ENCODE measurements at places on chromosomes 12 and 14. TPM values are rescaled to one million over a fixed set of nuclear protein-coding genes. Genes with fewer than 3 reads are reported as not detected.

DNA sequence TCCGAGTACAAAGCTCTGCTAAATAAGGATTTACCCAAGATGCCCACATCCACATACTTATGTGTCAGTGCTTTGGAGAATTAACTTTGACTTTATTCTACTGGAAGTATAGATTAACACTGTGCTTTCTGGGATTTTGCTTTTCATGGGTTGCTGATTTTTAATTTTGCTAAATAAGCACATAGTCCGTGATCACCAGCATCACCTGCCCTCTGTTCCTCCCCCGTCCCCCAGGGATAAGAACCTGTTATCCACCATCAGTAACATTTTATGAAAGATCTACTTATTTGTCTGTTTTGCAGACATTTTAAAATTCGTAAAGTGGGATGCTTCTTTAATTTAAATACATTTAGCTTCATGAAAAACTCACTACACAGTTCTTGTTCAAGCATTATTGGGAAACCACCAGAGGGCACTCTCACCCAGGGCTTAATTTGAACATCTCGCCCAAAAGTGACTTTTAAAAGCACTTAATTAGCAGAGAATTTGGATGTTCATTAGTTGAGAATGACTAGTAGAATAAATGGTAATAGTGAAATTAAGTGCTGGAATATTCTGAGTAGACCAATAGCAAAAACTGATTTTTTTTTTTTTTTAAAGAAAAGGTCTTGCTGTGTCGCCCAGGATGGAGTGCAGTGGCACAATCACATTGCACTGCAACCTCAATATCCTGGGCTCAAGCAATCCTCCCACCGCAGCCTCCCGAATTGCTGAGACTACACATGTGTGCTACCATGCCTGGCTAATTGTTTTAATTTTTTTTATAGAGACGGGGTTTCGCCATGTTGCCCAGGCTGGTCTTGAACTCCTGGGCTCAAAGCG lies 35.7 kb downstream of the MRPL42 start:
- H3K36me3 ChIP-seq = peaks cover 43% of the 10 kb centered on the region
- peak; percentile 86 for DNase-seq
- no peak overlapping the region for H3K4me3 ChIP-seq
- H3K27me3 ChIP-seq = no peaks in the 10 kb centered on the region
- no peak overlapping the region for H3K27ac ChIP-seq
- H3K4me1 ChIP-seq = no peaks in the 10 kb centered on the region

DNA sequence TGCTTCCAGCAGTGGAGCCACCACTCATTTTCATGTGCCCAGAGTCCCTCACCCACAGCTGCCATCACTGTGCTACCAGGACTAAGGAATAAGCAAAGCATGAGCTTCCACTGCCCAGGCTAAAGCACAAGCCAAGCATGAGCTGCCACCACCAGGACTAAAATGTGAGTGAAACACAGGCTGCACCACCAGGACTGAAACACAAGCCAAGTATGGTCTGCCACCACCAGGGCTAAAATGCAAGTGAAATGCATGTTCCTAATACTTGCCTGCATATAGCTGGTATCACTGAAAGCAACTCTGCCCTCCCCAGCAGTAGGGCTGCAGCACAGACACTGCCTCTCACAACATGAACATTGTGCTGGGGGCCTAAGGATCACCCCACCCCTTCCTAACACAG lies 30.0 kb downstream of the CEP83 start:
- H3K27ac ChIP-seq = no peak overlapping the region

GRCh38 chr12:83161456-83161855 lies 474.8 kb downstream of the TMTC2 start:
- H3K4me3 ChIP-seq = no peak overlapping the region
- no peaks in the 10 kb centered on the region for H3K36me3 ChIP-seq
- no peak for DNase-seq
- no peak overlapping the region for H3K27ac ChIP-seq
- no peaks in the 10 kb centered on the region for H3K27me3 ChIP-seq
- no peaks in the 10 kb centered on the region for H3K4me1 ChIP-seq

The LTB4R gene
- 6.6 TPM for total RNA-seq

DNA sequence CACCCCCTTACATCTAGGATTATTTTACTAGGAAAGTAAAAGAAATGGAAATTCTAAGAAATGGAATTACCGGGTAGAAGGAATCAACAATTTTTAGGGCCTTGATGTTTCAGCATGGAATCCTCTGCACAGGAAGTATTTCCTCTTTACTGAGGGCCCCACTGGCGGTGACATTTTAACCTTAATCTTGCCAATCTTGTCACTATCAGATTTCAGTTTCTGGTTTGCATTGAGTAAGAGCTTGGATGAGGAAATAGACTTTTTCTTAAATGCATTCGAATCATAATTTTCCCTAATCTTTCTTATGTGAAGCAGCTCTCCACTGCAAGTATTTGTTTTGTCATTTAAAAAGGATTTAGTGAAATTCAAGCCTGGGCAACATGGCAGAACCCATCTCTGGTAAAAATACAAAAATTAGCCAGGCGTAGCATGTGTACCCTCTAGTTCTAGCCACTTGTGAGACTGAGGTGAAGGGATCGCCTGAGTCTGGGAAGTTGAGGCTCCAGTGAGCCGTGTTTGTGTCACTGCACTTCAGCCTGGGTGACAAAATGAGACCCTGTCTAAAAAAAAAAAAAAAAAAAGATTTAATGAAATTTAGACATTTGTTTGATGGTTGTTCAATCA lies 40.7 kb downstream of the TPCN1 start:
- DNase-seq = no peak
- H3K27ac ChIP-seq = no peak overlapping the region
- no peak overlapping the region for H3K4me3 ChIP-seq
- peaks cover 28% of the 10 kb centered on the region for H3K27me3 ChIP-seq
- peaks cover 6% of the 10 kb centered on the region for H3K4me1 ChIP-seq
- no peaks in the 10 kb centered on the region for H3K36me3 ChIP-seq

DNA sequence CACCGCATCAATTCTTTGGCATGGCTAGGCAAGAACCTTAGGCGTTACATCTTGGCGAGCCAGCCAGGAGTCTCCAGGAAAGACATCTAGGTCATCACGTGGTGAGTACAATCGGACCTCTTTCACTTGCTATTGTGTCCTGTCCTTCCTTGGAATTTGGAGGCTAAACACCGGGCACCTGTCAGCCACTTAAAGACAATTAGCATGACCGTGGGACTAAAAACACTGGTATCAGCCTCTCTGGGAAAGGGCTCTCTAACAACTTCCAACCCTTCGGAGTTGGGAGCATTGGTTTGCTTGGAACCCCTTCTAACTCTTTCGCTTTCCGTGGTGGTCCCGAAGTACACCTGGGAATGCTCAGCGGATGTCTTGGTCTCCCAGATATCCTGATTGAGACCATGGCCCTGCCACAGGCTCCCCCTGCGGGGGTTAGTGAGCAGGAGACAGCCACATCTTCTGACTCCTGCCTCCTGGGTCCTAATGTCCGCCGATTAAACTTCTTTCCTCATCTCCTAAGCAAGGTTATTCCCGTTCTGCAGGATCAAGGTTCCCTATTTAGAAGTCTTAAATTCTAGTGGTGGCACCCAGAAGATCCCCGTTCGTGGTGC lies 971.7 kb downstream of the FSCB start:
- H3K36me3 ChIP-seq = no peaks in the 10 kb centered on the region
- H3K4me3 ChIP-seq = no peak overlapping the region
- DNase-seq = peak; percentile 55
- H3K27me3 ChIP-seq = no peaks in the 10 kb centered on the region
- no peak overlapping the region for H3K27ac ChIP-seq
- no peaks in the 10 kb centered on the region for H3K4me1 ChIP-seq

GRCh38 chr12:128844031-128844635 lies 9.1 kb upstream of the GLT1D1 start:
- peak; percentile 90 for DNase-seq
- no peak overlapping the region for H3K4me3 ChIP-seq
- no peaks in the 10 kb centered on the region for H3K27me3 ChIP-seq
- H3K27ac ChIP-seq = no peak overlapping the region

GRCh38 chr12:54786081-54786480 lies 68.2 kb upstream of the MUCL1 start:
- H3K4me1 ChIP-seq = no peaks in the 10 kb centered on the region
- H3K27ac ChIP-seq = no peak overlapping the region
- DNase-seq = peak; percentile 84
- H3K36me3 ChIP-seq = no peaks in the 10 kb centered on the region

DNA sequence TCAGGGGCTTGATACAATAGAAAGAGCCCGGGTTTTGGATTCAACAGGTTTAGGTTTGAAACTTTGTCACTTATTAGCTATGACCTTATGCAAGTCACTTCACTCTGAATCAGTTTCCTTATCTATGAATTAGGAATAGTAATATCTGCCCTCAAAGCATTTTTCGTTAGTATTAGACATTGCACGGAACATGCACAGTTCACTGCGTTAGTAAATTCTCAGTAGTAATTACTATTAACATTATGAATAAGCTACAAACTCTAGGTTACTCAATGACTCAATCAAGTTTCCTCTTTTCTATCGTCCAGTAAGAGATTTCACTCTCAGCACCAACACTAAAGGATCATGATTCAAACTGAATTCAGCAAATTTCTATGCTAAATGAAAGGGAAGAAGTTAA lies 150.3 kb downstream of the CEP83 start:
- no peaks in the 10 kb centered on the region for H3K27me3 ChIP-seq
- H3K36me3 ChIP-seq = peaks cover 48% of the 10 kb centered on the region
- peaks cover 5% of the 10 kb centered on the region for H3K4me1 ChIP-seq
- H3K27ac ChIP-seq = no peak overlapping the region

DNA sequence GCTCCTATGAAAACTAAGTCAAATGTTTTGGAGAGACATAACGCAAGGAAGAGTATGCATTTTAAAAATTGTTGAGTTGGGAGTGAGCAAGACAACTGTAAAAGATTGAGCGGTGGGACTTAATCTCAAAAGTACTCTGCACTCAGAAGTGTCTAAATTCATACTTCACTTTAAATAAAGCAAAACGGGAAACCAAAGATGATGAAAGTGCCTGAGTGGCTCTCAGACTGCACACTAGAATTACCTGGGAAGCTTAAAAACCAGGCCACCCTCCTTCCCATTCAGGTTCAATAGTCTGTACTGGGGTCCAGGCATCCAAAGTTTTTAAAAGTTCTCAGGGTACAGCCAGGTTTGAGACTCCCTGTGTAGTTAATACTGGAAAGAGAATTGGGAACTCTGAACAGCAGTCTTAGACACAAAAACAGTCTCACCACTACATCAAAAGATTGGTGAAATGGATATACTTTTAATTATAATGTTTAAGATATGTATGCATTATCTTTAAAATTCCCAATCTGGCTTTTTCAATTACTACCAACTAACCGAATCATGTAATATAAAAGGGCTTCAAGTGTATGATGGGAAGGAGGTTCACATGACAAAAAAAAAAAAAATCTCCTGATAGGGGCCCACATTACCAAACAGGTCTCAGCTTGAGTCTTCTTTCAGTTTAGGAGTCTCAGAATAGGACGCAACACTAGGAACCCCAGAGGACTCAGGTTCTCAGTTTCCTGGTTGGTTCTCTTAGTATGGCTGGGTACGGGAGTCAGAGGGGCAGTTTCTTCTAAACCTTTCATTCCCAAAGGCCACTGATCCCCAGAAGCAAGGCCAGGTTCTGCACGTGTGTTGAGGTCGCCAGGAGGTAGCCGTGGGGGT lies 1.0 kb downstream of the HOMEZ start:
- DNase-seq = no peak
- no peak overlapping the region for H3K27ac ChIP-seq
- peak overlapping the region; percentile 87 for H3K4me3 ChIP-seq
- no peaks in the 10 kb centered on the region for H3K4me1 ChIP-seq
- no peaks in the 10 kb centered on the region for H3K36me3 ChIP-seq
